AG09309 (cell line): ENCODE measurements at places on chromosomes 12 and 14.

DNA sequence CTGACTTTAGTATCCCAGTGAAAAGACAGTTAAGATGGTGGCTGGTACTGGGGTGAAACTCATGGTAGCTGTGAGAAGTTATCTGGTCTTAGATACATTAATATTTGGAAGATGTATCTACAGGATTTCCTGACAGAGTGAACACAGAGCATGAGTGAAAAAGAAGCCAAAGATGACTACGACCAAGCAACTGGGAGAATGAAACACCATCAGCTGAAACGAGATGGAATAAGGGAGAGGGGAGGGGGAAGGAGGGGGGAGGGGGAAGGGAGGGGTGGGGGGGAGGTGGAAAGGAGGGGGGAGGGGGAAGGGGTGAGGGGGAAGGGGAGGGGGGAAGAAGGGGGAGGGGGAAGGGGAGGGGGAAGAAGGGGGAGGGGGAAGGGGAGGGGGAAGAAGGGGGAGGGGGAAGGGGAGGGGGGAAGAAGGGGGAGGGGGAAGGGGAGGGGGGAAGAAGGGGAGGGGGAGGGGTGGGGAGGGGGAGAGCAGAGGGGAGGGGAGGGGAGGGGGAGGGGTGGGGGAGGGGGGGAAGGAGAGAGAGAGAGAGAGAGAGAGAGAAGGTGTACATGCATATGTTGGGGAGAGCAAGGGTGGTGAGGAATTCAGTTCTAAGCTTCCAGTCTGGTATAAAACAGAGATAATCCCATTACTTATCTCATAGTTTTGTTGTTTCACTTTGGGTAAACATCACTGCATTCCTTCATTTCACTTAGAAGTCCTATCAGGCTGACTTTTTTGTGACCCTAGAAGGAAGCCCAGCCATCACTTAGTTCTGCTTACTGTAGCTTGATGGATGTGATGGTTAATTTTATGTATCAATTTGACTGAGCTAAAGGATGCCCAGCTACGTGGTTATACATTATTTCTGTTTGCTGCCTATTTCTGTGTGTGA is 73.9 kb downstream of the SPPL3 start:
- no peak for DNase-seq

- DNase-seq: no peak
Measured at GRCh38 chr12:110813285-110813684, 33.5 kb upstream of the CCDC63 start.

DNA sequence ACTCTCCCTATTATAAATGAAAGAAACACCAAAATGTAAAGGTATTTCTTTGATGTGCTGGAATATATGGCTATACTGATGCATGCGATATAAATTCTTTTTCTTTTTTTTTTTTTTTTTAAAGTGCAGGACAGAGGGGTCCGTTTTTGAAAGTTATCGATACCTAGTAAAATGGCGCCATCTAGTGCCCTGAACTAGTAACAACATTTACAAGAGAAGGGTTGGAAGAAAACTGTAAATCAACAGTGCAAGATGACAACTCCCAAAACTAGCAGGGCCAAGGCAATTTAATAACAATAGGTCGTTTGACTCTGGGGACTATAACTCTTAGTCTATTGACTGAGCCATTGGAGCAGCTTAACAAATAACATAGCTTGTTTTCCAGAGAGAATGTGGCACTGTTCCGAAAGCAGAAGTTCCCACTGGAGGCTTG is 137.7 kb downstream of the SPTSSA start:
- DNase-seq: peak; percentile 5

DNA sequence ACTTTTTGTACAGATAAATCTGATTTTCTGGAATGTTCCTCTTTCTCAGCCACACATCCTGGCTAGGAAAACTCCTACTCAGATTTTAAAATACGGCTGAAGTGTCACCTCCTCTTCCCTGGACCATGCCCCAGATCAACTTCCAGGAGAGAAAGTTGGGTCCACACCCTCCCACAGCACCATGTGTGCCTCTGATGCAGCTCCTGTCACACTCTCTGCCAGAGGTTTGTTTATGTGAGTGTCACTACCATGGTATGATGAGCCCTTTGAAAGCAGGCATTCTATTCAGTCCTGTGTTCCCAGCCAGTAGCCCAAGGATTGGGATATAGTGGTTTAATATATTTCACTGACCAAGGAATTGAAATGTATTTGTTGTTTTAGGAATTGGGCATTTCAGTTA is 287.2 kb upstream of the ATP2B1 start:
- no peak for DNase-seq

- DNase-seq: peak; percentile 73
Measured at GRCh38 chr12:53561590-53561953, 54.3 kb upstream of the NPFF start.

GRCh38 chr12:123442774-123443173 is 6.3 kb upstream of the RILPL2 start:
- no peak for DNase-seq

- no peak for DNase-seq
Measured at GRCh38 chr12:4015225-4016091, 142.3 kb upstream of the PARP11 start.

DNA sequence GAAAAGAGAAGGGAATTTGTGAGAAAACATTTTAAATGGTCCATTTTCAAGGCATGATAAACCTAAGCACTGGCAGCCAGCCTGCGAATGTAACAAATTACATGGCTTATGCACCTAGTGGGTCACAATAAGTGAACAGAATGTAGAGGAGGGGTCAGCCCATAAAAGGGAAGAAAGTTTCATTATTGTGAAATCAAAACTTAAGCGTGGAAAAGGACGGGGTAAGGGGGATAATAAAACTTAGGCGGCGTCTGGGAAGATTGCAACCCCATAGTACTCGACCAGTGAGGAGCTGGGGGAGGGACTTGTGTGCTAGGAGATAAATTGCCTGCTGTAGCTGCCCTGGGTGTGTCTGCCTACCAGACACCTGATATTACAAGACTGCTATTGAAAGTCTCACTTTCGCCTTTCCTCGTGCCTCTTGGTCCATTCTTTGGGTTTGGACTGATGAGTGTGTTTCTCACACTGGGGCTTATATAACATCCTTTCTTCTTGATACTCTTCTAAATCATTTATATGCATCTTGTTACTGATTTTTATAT is 40.6 kb downstream of the ZDHHC17 start:
- DNase-seq: no peak

GRCh38 chr12:18171571-18171970 is 81.6 kb upstream of the RERGL start:
- DNase-seq: peak; percentile 49

GRCh38 chr14:61811882-61812346 is 49.7 kb downstream of the SNAPC1 start:
- DNase-seq: no peak

DNA sequence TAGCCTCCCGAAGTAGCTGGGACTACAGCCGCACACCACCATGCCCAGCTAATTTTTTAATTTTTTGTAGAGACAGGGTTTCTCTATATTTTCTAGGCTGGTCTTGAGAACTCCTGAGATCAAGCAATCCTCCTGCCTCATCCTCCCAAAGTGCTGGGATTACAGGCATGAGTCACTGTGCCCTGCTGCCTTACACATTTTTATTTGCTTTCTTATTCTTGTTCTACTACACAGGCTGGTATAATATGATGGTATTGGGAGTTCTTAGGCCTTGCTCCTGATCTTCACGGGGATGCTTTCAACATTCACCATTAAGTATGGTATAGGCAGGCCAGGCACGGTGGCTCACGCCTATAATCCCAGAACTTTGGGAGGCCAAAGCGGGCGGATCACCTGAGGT is 21.2 kb downstream of the DGLUCY start:
- no peak for DNase-seq

DNA sequence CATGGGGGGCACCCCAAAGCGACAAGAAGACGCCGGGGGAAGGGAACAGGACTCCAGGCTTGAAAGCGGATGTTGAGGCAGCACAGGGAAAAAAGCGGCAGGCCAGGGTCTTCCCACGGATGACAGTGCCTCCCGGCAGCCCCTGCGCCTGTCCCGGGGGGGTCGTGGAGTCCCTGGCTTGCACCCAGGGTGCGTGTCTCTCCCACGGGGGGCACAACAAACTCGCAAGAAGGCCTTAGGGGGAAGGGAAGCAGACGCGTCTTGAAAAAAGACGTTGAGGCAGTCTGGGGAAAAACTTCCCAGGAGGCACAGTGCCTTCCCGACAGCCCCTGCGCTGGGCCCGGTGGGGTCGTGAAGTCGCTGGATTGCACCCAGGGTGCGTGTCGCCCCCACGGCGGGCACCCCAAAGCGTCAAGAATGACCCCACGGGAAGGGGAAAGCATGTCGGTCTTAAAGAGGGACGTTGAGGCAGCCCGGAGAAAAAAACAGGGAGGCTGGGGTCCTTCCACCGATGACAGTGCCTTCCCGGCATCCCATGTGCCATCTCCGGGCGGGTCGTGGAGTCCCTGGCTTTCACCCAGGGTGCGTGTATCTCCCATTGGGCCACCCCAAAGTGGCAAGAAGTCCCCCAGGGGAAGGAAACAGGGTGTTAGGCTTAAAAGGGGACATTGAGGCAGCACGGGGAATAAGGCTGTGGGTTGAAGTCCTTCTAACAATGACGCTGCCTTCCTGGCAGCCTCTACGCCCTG is 159.9 kb upstream of the ALG10B start:
- DNase-seq: no peak

GRCh38 chr12:89217472-89217871 is 134.8 kb downstream of the DUSP6 start:
- no peak for DNase-seq

- DNase-seq: no peak
Measured at GRCh38 chr14:91373591-91374254, 43.9 kb downstream of the CCDC88C start.

GRCh38 chr12:67757651-67758050 is 109.1 kb downstream of the DYRK2 start:
- no peak for DNase-seq

GRCh38 chr14:50006141-50006540 is 110.2 kb downstream of the VCPKMT start:
- DNase-seq: no peak

DNA sequence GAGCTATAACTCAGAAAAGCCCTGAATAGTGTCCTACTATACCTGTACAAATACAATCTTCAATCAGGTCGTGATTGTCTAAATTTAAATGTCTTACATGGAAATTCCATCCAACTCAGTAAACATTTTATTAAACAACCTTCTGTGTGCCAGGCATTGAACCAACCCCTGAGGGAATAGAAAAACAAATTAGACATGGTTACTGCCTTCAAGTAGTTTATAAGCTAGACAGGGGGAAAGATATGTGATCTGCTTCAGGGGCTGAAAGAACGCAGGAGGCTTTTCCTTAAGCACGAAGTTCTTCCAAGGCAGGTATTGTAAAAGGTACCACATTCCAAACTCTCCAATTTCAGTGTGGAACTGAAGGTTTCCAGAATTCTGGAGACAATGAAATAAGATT is 39.7 kb upstream of the STAB2 start:
- no peak for DNase-seq

GRCh38 chr14:71473843-71474242 is 458.4 kb upstream of the RGS6 start:
- no peak for DNase-seq

DNA sequence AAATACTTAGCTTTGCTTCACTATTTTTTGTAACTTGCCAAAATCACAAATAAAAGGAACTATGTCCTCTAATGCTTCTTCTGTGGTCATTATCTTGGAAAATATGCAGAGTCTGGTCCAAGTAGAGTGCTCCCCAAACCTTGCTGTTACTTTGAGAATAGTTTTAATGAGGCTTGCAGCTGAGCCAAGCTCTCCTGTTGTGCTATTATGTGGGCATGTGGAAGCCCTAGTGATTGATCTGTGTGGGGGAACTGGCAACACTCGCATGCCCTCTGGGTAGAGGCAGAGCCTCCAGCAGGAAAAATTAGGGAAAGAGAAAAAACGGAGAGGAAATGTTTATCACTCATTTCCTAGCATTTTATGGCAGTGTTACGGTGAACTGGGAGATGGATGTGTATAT is 473.1 kb downstream of the EGLN3 start:
- DNase-seq: no peak

DNA sequence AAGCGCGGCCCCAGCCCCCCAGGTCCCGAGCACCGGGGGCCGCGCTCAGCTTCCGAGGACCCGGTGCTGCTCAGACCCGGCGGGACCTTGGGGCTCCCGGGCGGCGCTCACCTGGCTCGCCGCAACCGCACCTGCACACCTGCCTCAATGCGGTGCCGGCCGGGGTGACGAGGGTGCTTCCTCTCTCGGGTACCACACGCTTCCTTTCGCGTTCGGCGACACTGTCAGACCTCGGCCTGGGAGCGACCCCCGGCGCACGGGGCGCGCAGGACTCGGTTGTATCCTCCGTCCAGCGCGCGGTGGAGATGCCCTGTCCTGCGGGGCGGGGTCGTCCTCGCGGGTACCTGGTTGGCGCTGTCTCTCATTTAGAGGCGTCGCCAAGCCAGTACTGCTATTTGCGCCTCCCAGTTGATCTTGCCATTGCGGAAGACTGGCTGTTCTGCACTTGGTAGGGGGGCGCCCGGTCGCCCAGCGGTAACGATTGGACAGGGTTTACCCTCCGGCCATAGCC is 718 bp downstream of the PACS2 start:
- no peak for DNase-seq

- no peak for DNase-seq
Measured at GRCh38 chr12:77104792-77105191, 39.4 kb upstream of the E2F7 start.

DNA sequence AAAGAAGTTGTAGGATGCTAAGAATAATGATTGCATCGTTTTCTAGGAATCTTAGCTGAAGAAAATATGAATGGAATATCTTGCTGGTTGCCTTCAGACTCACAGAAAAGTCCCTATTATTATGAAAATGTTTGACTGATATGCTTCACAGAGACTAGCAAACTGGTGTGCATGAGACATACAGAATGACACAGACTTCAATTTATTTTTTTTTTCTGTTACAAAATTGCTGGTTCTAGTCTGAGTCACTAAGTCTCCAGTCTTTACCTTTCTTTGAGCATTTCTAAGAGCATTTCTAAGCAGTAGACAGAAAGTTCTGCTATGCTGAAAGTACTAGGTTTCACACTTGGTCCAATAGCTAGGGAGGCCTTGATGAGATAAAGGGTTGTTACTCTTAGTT is 377.6 kb upstream of the ATP2B1 start:
- no peak for DNase-seq

DNA sequence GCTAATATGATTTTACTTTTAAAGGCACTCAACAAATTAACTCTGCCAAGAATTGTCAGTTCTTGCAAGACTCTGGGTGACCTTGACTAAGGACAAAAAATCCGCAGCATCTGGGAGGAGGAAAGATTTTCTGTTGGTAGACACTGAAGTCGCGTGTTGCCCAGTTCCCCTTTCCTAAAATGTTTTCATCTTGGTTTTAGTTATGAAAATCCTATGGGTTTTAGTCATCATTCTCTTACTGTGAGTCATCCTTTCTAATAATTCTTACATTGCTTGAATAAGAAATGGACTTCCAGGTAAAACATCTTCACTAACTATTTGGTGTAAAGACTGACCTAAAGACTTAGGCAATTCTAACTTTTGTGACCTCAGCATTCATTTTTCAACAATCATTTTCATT is 9.1 kb downstream of the GSG1 start:
- DNase-seq: no peak

DNA sequence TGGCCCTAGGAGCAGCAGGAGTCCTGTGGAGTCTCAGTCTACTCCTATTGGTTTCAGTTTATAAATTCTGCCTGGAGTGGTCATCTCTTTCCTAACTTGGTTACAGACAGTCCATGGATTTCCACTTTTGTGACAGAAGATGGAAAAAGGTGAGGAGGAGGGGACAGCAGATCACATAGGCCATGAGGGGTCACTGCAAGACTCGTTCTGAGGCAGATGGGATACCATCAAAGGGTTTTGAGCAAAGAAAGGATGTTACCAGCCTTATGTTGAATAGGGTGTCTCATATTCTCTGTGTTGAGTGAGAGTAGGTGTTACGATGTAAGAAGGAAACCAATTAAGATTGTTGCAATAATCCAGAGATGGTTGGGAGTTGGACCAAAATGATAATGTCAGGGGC is 15.3 kb downstream of the PDE3A start:
- DNase-seq: no peak
